ENCODE measurements at places on chromosomes 12 and 14.
A peak's percentile ranks its signal among the peaks of the same experiment; 100 is the strongest.

- H3K4me1 ChIP-seq: no peaks in the 10 kb centered on the region
- DNase-seq: no peak
- no peaks in the 10 kb centered on the region for H3K27me3 ChIP-seq
- H3K4me3 ChIP-seq: no peak overlapping the region
- no peak overlapping the region for H3K27ac ChIP-seq
These were observed 118.0 kb upstream of the NPAS3 start for GRCh38 chr14:32820682-32821081.

GRCh38 chr14:95057147-95057546, 100.2 kb downstream of the DICER1 start:
- H3K27ac ChIP-seq: no peak overlapping the region
- no peak overlapping the region for H3K4me3 ChIP-seq

GRCh38 chr12:79690142-79690637, 574 bp downstream of the PAWR start:
- peaks cover 12% of the 10 kb centered on the region for H3K27me3 ChIP-seq
- peak; percentile 71 for DNase-seq
- H3K27ac ChIP-seq: peak overlapping the region; percentile 84

DNA sequence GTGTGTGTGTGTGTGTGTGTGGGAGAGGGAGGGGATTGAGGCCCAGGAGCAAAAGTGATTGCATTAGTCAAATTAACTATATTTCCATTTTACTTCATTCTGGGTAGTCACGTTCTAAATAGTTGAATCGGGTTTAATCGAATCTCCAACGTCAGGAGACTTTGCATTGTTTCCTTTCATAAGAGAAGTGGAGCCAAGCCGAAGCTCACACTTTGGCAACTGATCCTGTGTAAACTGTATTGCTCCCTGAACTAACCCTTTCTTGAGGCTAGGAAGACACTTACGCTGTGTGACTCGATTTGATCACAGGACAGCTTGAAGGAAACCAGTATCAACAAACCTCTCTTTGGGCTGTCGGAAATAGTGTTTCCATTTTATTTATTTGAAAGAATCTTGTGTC, 363.4 kb upstream of the ATP2B1 start:
- H3K27ac ChIP-seq: no peak overlapping the region
- H3K4me1 ChIP-seq: no peaks in the 10 kb centered on the region
- no peaks in the 10 kb centered on the region for H3K27me3 ChIP-seq
- H3K36me3 ChIP-seq: peaks cover 3% of the 10 kb centered on the region

DNA sequence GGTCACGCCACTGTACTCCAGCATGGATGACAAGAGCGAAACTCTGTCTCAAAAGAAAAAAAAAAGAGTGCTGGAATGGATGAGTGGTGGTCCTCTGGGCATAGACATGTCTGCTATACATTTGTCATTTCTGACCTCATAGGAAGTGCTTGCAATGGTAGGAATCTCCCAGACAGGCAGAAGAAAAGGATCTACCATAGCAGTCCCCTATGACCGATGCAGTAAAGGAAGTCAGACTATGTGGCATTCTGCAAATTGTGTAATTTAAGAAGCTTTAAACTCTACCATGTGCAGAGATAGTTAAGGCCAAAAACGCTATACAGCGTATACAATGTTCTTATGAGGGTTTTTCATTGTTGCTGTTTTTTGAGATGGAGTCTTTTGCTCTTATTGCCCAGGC, 24.7 kb upstream of the RAP1B start:
- no peaks in the 10 kb centered on the region for H3K27me3 ChIP-seq
- peaks cover 5% of the 10 kb centered on the region for H3K36me3 ChIP-seq
- no peak for DNase-seq
- no peak overlapping the region for H3K4me3 ChIP-seq

- H3K4me1 ChIP-seq: no peaks in the 10 kb centered on the region
- no peak for DNase-seq
- no peak overlapping the region for H3K4me3 ChIP-seq
- H3K27me3 ChIP-seq: peaks cover 5% of the 10 kb centered on the region
- no peak overlapping the region for H3K27ac ChIP-seq
These were observed 146.3 kb upstream of the KRAS start for GRCh38 chr12:25397001-25397400.

GRCh38 chr12:62005615-62006014, 254.6 kb upstream of the USP15 start:
- no peak overlapping the region for H3K27ac ChIP-seq
- H3K4me3 ChIP-seq: no peak overlapping the region
- DNase-seq: no peak

DNA sequence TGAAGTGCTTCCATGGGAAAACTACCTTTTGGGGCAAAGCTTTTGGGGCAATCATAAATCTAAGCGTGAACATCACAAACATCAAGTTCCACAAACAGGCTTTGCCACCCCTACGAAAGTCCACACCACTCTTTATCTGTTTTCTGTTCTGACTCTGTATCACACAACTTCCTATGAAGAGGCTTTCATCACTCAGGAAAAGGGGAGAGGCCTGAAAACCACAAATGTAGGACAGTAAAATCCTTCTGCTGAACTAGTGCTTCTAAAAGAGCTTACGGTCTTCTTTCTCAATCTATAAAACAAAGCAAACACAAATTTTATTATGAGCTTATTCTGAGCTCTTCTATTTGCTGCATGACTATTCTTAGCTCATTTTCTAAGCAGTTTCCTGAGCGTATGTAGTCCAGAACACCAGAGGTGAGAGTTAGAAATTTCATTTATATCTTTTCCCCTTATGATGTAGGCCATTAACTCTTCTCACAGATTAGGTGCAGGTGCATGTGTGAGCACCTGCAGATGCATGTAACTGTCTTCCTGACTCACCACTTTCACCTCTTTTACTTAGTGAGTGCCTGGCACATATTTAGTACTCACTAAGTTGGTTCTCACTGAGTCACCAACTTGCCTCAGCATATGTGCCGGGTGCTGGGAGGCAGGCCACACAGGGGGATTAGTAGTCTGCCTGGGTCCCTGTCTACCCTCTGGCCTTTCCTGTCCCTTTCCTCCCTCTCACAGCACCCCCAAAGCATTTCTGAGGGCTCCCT, 32.9 kb upstream of the SYCP3 start:
- no peaks in the 10 kb centered on the region for H3K27me3 ChIP-seq
- no peak overlapping the region for H3K27ac ChIP-seq
- H3K36me3 ChIP-seq: peaks cover 3% of the 10 kb centered on the region
- no peak for DNase-seq
- no peaks in the 10 kb centered on the region for H3K4me1 ChIP-seq
- no peak overlapping the region for H3K4me3 ChIP-seq

- H3K36me3 ChIP-seq: peaks cover 7% of the 10 kb centered on the region
- peak; percentile 80 for DNase-seq
- peak overlapping the region; percentile 64 for H3K27ac ChIP-seq
These were observed 848 bp downstream of the CTDSP2 start for GRCh38 chr12:57845478-57846284.

DNA sequence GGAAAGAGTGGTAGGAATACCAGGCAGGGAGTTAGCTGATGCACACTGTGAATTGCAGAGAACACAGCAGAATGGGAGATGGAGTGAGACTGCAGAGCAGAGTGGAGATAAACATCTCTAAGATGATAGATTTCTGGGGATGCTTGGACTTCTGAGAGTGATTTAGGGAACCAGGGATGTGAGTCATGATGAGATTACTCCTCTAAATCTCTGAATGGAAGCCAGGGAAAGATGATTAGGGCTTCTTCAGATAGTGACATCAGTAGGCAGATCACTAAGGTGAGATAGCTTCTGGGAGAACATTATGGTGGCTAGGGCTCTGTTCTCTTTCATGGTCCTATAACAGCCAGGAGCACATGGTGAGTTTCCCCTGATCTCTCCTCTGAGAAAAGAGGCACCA, 501.5 kb upstream of the USP15 start:
- no peaks in the 10 kb centered on the region for H3K4me1 ChIP-seq
- no peaks in the 10 kb centered on the region for H3K36me3 ChIP-seq
- H3K27me3 ChIP-seq: no peaks in the 10 kb centered on the region
